NCI-H2029 (cell line): ENCODE measurements at places on chromosomes 12 and 14.

- peak; percentile 41 for DNase-seq
Measured at GRCh38 chr12:29053567-29053966, 95.5 kb upstream of the FAR2 start.

DNA sequence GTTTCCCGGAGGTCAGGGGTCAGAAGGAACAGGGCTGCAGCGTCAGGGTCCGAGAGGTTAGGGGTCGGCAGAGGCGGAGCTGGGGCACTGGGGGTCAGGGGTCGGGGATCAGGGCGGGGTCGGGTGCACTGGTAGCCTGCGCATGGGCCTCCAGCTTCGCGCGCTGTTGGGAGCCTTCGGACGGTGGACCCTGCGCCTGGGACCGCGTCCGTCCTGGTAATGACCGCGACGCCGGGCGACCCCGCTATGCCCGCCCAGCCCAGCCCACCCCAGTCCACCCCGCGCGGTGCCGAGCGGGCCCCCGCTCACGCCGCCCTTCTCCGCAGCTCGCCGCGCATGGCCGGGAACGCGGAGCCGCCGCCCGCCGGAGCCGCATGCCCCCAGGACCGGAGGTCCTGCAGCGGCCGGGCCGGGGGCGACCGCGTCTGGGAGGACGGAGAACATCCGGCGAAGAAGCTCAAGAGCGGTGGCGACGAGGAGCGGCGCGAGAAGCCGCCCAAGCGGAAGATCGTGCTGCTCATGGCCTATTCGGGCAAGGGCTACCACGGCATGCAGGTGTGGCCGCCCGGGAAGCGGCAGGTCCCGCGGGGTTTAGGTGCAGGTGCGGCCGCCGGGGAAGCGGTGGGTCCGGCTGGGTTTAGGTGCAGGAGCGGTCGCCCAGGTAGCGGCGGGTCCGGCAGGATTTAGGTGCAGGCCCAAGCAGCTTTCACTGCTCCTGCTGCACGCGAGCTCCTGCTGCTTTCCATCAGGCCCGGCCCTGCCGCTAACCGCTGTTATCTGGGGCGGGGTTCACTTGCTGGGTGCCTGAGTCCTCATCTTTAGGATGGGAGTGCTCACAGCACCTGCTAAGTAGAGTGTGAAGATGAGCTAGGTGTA lies 743 bp downstream of the PUS1 start:
- DNase-seq = no peak

DNA sequence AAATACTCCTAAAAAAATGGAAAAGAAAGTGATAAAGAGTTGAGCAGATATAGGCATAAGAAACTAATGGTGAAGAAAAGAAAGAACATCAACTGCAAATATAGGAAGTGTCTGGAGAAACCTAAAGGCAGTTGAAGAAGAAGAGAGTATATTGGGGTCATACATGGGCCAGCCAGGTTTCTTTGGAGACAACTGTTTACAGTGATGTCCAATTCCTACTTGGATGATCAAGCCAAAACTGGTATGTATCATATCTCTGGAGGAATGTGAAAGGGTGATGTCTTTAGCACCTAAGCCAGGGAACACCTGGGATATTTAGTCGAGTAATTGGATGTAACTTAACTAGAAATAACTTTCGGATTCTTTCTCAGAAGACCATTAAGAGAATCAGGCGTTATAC lies 129.3 kb upstream of the FLRT2 start:
- no peak for DNase-seq

- DNase-seq = no peak
Measured at GRCh38 chr12:108747563-108747962, 16.2 kb upstream of the CORO1C start.

DNA sequence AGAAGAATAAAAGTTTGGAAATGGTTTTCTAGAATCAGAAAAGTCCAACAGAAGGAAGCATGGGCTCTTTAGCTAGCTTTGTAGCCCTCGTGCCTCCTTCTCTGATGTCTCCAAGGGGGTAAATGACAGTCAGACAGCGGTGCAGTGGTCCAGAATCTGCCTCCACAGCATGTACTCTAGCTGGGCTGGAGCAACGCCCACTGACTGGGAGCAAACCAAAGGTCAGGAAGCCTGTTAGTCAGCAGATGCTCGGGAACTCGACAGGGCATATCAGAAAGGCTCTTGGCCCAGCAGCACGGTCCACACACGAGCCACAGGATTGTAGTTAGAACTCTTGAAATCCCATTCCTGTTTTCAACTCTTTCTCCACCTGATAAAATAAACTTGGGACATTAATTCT lies 164.3 kb downstream of the GRIN2B start:
- DNase-seq = no peak

DNA sequence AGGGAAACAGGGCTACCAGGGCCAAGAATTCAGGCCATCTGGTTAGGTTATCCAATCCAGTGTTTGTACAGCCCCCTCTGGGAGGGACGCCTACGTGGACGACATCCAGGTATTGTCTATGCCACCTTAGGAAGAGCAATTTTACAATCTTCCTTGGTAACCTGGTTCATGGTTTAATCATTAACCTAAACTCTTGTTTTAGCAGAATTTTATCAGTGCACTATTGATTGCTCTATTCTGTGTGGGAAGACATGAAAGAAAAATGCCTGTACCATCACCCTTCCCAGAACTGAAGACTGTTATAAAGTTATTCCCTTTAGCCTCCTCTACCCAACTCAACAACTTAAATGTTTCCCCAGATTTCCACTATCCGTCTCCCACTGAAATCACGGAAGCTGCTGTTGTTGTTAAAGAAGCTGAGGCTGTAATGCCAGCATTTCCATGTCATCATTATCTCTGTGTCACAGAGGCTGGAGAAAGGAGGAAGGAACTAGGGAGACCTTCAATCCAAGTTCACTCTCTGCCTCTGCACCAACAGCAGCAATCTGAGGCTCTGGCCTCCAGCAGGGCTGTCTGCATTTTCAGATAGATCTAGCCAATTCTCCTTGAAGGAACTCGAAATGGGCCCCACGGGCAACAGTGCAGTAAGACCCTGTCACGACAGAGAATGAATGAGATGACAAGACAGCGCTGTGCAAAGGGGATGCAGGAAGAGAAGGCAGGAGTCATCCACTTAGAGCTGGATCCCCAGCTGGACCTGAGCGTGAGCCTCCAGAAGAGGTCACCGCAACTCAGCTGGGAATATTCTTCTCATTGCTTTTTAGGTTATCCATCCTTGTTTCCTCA lies 183.4 kb upstream of the GZMB start:
- DNase-seq = no peak

DNA sequence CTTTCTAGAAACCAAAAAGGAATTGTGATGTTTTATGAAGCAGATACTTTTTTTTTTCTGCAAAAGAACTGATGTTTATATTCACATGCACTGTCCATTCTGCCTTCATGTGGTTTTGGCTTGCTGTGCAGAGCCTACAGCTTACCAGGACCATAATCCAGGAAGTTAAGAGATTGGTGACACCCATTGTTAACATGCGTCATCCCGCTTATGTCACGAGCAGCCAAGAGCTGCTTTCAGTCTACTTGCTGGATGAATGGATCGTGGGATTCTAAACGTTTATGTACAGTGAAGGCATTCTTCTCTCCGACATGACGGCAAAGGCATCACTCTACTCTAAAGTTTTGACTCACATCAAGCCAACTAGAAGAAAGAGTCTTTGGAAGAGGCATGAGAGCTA lies 76.6 kb downstream of the PAX9 start:
- DNase-seq = no peak

DNA sequence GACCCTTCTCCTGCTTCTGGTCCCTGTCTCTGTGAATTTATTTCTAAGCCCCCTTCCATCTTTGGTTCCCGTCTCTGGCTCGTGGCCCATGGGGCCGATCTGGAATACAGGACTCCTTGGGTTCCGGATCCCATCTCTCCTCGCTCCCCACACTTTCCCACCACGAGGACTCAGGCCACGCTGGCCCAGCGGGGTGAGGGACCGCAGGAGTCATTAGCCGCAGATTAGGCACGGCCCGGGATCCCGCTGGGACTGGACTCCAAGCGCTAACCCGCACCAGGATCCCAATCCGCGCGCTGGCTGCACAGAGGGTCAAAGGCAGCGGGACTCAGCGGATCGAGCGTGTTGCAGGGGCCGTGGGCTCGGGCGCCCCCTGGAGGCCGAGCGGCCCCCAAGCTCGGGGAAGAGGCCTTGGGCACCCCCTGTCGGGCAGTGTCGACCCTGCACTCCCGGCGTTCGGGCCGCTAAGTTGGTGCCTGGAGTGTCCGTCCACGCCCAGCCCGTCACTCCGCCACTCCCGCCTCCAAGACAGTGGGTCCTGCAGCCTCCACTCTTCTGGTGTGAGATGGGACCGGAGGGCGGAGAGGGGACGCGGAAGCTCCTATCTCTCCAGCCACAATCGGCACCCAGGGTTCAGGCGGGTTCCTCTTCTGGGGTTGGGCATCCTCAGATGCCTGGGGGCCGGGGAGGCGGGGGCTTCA lies 9.5 kb downstream of the SHMT2 start:
- peak; percentile 83 for DNase-seq

- no peak for DNase-seq
Measured at GRCh38 chr12:99259040-99259934, 388.3 kb upstream of the GARIN6 start.

DNA sequence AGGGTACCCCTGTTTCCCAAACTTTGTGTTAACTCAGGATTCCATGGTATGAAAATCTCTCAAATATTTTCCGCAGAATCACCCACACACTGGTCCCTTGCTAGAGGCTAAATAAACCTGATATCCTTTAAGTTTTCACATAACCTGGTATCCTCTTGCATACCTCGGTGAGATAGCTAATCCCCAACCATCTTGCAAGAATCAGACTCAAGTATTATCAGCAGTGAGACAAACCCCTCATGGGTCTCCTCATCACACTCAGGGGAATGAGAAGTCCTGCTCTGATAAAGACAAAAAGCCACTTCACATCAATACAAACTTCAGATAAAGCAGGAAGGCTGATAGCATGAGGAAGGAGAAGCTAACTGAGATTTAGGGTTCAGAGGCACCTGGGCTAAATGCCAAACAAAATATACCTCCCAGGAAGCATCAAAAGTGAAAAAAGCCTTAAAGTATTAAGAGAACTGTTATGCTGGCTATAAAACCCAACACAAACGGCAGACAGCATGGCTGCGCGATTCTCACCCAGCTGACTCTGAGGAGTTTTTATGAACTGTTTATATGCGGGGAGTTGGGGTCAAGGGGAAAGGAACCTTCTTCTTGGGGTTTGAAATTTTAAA lies 96.5 kb downstream of the FOXN3 start:
- no peak for DNase-seq

DNA sequence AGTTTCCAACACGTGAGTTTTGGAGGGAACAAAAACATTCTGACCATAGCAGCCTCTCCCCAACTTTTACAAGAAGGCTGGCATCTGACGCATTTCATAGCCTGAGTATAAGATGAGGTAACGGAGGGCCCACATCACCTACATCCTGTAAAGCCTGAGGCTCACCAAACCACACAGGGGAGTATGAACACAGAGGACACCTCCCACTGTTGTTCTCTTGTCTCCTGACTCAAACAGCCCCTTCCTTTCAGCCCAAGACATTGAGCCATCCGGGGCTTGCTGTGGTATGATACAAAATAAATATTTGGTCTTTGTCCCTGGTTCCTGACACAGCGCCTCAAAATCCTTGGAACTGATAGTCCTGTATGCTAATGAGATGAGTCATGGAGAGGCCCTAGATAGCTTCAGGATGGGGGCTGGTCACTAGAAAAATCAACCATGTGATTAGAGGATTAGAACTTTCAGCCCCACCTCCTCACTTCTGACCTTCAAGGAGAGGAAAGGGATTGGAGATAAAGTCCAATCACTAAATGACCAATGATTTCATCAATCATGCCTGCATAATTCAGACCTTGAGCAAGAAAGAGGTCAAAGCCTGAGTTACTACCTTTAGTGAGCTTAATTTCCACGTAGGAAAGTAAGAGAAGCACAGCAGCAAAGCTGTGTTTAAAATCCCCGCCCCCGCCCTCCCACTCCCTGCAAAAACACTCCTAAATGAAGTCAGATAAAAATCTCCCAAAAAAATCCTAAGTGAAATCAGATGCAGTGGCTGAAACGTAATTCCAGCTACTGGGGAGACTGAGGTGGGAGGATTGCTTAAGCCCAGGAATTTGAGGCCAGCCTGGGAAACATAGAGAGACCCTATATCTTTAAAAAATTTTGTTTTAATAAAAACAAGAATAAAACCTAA lies 236.4 kb downstream of the PCNX1 start:
- DNase-seq = no peak

- DNase-seq = no peak
Measured at GRCh38 chr14:104184506-104184905, 46.1 kb downstream of the KIF26A start.

- DNase-seq = no peak
Measured at GRCh38 chr12:74169607-74170006, 368.0 kb upstream of the ATXN7L3B start.

DNA sequence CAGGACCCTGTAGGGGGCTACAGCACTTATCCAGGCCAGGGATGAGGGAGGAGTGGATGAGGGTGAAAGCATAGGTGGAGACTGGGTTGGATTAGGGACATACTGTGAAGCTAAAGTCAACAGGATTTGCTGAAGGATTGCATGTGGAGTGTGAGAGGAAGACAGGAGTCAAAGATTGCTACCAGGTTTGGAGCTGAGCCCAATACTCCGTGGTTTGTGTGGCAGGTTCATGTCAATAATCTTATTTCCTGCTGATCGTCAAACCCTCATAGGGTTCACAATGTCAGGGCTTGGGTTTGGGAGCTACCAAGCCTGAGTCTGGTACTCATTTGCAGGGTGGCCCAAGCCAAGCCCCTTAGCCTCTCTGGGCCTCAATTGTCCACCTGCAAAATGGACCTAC lies 77.1 kb upstream of the PLXNC1 start:
- DNase-seq = no peak

GRCh38 chr14:51304438-51304837 lies 64.4 kb downstream of the TMX1 start:
- no peak for DNase-seq

DNA sequence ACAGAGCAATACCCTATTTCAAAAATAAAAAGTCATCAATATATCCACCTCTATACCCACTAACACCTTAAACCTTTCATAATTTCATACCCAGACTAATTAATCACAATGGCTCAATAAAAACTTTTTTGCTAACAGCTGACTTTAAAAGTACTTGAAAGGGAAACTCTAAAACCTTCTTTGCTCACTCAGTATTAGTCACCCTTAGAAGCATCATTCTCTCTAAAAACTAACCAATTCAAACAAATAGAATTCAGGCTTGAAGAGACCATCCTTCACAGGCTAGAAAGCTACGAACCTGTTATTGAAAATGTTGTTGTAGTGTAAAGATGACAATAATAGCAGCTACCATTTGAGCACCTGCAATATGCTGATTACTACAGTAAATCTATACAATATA lies 37.2 kb downstream of the HECTD1 start:
- no peak for DNase-seq

GRCh38 chr12:46265734-46266133 lies 3.1 kb downstream of the SLC38A1 start:
- no peak for DNase-seq

- DNase-seq = no peak
Measured at GRCh38 chr12:21774358-21775132, at the start of gene KCNJ8. KCNJ8 (minus strand) TSS chr12:21774706; CDS start chr12:21773616, 1,090 bp downstream.

DNA sequence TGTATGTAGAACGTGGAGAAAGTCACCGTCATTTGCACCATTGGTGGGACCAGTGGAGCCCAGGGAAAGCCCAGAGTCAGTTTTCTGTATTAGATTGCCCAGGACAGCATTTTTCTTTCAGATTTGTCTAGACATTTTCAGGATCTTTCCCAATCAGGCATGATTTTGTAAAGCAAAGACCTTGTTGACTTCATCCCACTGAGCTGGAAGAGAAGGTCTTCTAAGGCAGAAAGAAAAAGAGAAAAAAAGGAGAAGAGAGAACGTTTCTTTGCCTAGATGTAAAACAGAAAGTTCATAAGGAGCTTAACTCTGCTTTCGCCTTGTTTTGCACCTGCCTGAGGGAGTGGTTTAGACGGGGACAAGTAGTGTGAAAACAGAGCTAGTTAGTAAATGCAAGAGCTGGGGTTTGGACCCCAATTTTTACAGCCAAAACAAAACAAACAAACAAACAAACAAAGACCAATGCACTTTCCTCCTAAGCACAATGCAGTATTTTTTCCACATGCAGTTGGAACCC lies 273.1 kb downstream of the ZFP36L1 start:
- DNase-seq = no peak
